CD4-positive, alpha-beta T cell treated with Interleukin-21 for 1 hour (primary cell): ENCODE measurements at places on chromosomes 12 and 14.

DNA sequence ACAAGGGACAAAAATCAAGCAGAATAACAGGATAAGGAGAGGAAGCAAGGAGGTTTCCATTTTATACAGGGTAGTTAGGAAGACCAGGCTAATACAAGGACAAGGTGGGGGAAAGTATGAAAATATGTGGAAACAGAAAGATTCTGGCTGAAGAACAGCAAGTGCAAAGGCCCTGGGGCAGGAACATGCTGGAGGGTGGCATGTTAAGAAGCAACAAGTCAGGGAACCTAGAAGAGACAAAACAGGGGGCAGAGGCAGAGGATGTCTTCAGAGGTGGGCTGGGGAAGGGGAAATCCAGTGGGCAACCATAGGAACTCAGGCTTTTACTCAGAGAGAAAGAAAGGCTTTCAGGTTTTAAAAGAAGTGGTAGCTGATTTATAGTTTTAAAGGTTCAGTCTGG, 54.8 kb downstream of the NT5DC3 start:
- no peak for DNase-seq

DNA sequence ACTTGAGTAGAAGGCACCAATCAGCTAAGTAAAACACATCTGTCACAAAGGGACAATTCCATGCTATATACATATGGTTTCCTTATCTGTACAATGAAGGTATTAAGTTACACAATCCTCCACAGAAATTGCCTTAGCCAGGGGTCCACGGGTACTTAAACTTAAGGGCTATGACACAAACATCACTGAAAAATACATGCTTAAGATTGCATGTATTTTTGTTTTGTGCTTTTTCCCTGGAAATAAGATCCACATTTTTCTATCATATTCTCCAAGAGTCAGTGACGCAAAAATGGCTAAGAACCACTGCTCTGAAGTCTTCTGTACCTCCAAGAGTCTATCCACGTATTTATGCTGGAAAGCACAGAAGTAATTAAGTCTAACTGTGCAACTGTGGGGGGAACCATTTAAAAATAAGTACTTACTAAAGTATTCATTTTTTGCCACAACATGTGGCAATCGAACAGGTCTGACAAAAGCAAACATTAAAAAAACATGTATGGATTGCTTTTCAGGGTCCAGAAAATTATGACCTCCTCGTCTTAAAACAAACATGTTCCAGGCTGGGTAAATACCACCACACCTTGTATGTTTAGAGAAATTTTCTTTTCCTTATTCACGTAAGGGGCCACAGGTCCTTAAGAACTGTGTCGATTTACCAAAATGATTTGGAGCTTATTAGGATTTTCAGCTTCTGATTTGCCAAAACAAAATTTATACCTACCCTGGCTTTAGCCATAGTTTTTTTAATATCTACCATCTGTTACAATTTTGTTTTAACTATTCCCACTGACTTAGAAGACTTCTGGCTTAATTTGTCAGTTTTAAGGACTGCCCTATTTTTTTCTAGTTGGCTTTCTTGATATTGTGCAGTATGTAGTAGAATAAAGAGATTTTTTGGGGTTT, 2.8 kb downstream of the SLC38A2 start:
- no peak for DNase-seq

GRCh38 chr12:53476769-53477209, 22.5 kb downstream of the MAP3K12 start:
- DNase-seq = peak; percentile 42

- DNase-seq = no peak
Observed at GRCh38 chr12:72077111-72077820, 138.6 kb downstream of the TPH2 start.

- no peak for DNase-seq
Observed at GRCh38 chr14:64092338-64092737, 201.8 kb downstream of the ESR2 start.

GRCh38 chr12:93297032-93297431, 80.7 kb upstream of the NUDT4 start:
- no peak for DNase-seq

DNA sequence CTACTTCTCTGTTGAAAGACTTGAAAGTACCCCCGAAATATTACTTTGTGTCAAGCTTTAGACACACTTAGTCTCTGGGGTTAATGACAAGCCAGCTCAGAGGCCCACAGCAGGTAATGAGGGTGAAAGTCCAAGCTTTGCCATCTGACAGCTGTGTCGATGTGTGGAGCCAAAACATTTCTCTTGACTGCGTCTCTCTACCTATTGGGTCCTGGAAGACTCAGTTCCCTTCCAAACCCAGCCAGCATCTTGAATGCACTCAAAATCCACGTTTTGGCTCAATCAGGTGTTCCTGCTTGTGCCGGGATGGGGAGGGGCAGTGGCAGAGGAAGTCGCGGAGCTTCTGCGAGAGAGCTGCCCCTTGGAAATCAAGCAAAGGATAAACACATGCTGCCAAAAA, 3.2 kb downstream of the PLXNC1 start:
- DNase-seq = no peak

DNA sequence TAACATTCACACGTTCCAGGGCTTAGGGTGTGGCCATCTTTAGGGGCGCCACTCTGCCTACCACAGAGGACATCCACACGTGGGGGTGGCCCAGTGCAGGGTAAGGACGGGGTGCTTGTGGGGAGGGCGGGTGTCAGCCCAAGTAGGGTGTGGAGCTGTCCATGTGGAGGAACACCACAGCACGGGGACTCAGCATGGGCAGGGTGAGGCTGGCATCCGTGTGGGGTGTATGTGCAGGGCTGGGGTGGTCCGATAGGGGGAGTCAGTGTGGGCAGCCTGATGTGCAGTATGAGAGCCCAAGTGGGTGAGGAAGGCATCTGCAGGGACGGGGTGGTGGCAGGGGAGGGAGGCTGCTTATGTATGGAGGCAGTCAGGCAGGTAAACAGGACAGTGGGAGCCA, 17.7 kb downstream of the PSMC1 start:
- DNase-seq = no peak
